Smooth muscle cell of the brain vasculature (primary cell): ENCODE measurements at places on chromosomes 1 and 21.

DNA sequence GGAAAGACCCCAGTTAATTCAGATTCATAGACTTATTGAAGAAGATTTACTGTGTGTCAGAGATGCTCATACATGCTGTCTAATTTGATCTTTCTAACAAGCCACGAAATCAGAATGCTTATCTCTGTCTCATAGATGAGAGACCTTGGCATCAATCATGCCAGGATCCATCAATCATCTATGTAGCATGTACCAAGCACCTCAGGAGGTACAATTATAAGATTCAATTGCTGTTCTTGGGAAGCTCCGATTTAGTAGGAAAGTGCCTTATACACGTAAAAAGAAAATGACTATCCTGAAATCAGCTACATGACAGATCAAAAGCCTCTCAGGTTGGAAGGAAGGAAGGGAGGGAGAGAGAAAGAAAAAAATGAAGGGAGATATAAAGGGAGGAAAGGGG, 18.5 kb upstream of the VTCN1 start:
- no peak for DNase-seq

GRCh38 chr1:114547076-114547475, 34.3 kb downstream of the BCAS2 start:
- no peak for DNase-seq

- no peak for DNase-seq
Observed at GRCh38 chr21:28235169-28235895, 757.3 kb downstream of the LTN1 start.

- DNase-seq, result no peak
Observed at GRCh38 chr1:215132156-215132555, 49.6 kb downstream of the KCNK2 start.

DNA sequence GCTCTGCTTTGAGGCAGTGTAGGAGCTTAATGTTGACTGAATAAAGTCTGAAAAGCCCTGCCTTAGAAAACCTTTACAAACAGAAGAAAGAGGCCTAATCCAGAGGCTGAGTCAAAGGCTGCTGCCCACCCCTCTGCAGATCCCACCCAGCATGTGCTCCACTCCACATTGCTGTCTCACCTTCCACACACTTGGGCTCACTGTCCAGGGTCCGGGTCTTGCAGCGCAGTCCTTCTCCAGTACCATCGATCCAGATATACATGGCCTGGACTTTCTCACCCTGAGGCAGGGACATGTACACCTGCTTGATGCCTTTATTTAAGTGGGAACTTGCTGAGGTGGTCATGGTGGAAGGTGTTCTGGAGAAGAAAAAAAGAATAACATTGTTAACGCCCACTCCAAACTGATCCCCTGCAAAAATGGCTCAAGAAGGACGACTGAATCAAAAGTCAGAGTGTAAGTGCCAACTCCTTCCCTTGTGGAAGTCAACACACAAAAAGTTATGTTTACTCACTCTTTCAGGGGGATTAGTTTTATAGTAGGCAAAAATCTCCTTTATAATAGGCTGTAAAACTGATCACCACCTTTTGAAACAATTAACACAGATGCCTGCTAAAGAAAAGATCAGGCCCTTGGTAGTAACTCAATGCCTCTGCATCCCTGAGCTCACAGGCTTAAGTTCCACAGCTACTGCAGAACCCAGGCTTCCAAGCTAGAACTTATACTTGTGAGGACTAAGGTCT, 3.0 kb downstream of the GLUL start:
- no peak for DNase-seq

- DNase-seq, result no peak
Observed at GRCh38 chr1:48230236-48230635, 7.7 kb downstream of the SLC5A9 start.

GRCh38 chr1:44778705-44779576, 3.6 kb downstream of the RPS8 start:
- DNase-seq, result no peak

DNA sequence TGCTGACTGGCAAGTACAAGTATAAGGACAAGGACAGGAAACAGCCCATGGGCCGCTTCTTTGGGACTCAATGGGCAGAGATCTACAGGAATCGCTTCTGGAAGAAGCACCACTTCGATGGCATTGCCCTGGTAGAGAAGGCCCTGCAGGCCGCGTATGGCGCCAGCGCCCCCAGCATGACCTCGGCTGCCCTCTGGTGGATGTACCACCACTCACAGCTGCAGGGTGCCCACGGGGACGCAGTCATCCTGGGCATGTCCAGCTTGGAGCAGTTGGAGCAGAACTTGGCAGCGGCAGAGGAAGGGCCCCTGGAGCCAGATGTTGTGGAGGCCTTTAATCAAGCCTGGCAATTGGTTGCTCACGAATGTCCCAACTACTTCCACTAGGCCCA, 32.0 kb downstream of the SLC16A1 start:
- no peak for DNase-seq

- DNase-seq, result no peak
Observed at GRCh38 chr1:3529099-3529729, 74.7 kb downstream of the ARHGEF16 start.

DNA sequence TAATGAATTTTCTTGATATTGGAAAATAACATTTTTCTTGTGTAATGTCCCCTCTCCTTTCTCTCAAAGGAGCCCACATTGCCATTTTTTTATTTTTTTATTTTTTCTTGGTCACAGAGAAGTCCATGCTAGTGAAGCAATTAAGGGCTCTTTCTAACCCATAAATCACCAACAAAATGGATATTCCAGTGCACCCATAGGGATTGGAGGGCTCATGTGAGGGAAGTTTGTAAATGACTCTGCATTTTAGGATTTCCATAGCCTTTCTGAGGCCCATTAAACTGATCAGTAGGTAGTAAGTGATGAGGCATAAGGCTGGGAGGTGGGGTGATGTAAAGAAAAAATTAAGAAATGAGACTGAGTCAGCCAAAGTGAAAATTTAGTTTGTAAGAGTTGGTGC, 55.9 kb upstream of the JAK1 start:
- DNase-seq, result no peak

GRCh38 chr1:218421531-218421930, 76.4 kb downstream of the TGFB2 start:
- DNase-seq, result no peak

GRCh38 chr1:37169743-37170275, 135.5 kb upstream of the GRIK3 start:
- no peak for DNase-seq

- no peak for DNase-seq
Observed at GRCh38 chr1:40701684-40702083, 10.2 kb downstream of the NFYC start.

DNA sequence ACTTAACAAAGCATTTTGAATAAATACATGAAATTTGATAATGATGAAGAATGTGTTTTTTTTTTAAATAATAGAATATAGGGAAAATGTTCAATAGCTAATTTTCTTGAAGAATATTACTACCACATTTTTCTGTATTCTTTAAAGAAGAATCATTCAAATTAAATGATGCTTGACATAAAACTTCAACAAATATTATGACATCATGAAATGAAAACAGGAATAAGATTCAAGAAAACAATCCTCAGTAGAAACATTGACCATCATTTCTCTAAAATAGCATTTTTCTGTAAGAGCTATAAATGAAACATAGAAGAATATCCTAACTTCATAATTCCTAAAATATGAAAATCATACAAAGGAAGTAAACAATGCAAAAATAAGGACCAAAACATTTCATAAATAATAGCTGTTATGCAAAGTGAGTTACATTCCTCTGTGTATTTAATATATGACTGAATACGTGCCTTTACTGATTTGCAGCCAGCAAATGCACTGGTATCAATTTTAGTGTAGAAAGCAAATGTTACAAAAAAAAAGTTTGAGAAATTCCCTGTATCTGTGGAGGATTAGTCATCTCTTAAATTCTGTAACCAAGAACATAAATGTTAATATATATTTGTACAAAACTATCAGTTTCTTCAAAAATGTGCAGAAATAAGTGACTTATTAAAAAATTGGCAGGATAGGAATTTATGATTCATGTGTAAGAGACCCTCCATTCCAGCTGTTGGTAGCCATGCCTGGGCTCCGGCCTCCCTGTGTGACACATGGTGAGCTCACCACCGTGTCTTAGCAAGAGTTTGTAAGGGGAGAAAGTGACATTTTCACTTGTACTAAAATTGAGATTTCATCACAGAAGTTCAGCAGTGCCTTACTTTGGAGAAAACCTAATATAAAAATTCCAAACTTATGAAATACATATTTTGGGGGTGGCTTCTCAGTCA, 15.0 kb upstream of the PTPN14 start:
- no peak for DNase-seq

DNA sequence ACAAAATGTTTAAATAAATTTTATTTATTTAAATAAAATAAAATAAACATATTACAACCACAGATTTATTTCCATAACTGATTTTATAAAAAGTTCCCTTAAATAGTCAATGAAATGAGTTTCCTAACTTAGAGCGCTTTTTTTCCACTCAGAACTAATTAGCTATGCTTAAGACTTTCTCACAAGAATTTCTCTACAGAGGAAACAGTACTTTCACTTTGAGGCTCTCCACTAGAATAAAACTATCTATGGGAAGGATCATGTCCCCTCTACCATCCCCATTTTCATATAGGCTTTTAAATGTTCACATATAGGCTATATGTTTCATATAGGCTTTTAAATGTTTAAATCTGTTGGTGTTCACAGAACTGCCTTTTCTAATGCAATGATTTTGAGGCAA, 40.0 kb upstream of the DPH5 start:
- DNase-seq, result no peak

DNA sequence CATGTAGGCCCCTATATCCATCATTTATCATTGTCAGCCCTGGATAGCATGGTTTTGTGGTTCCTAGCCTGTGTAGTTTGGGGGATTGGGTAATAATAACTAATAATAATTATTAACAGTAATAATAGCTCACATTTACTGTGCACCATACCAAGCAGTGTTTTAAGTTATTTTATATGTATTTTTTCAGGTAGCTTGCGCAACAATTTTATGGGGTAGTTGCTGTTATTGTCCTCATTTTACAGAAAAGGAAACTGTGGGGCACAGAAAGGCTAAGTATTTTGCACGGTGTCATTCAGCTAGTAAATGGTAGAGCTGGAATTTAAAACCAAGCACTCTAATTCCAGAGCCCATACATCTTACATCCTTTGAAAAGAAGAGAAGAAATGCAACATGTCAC, 179.8 kb downstream of the HS2ST1 start:
- DNase-seq, result no peak

- no peak for DNase-seq
Observed at GRCh38 chr1:229260297-229260696, 10.6 kb upstream of the RAB4A start.

DNA sequence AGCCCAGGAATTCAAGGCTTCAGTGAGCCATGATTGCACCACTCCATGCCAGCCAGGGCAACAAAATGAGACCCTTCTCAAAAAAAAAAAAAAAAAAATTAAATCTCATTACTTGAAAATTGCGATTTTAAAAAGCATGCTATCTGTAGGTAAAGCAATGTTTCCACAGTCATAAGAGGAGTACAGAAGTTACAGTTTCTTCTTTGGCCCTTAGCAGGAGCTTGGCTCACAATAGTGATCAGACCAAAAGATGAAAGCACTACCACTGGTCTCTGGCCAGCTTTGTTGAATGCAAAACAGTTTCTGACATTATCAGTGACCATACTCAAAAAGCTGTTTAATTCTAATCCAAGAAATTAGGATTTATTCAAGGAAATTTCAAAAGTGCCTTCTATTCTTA, 31.2 kb downstream of the VAV3 start:
- DNase-seq, result no peak

DNA sequence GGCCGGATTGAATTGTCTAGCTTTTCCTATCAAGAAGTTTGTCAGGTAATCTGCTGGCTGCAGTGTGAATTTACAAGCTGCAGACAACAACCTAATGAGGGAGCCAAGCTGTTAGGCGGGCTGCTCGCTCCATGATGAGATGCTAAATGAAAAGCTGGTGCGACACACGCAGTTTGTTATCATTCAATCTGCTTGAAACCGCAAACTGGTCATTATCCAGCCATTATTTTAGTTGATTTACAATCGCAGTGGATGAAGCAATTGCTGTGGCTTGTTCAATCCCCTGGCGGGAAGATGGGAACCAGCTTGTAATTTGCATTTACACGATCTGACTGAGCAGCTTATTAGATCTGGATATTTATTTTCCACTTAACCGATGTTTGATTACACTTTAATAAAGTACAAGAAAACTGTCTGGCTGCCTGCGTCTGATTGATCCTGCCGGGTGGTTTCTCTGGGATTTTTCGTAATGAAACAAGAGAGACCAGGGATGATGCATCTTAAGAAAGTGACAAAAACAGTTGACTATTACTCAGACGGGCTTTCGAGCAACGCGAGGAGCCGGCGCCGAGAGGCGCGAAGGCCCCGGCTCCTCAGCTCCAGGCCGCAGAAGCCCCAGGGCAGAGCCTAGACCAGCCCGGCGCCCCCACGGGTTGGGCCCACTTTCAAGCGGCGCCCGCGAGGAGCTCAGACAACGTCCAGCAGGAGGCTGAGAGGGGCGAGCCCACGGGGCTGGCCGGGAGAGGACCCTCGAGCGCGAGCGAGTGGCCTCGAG, 118.0 kb upstream of the BARHL2 start:
- no peak for DNase-seq

GRCh38 chr1:3366126-3367051, 88.1 kb upstream of the ARHGEF16 start:
- DNase-seq, result peak; percentile 47

GRCh38 chr1:59752556-59753414, 62.0 kb upstream of the HOOK1 start:
- DNase-seq, result no peak

GRCh38 chr1:149849111-149849946, 50.0 kb upstream of the BOLA1 start:
- DNase-seq, result no peak

DNA sequence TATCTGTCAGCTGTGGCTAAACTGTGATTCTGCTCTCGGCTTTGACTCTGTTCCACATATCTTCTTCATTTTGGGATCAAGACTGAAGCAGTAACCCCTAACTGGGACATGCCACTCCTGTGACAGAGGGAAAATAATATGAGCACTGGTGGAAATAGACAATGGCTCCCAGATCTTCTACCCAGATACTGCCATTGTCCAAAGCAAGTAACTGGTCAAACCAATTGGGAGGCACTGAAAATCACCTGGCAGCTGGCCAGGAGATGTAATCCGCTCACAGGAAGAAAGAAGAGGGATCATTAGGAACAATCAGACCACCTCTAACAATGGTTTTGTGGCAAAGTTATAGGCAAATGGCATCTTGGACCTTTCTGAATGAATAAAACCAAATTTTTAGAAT, 10.7 kb downstream of the SNX7 start:
- no peak for DNase-seq

DNA sequence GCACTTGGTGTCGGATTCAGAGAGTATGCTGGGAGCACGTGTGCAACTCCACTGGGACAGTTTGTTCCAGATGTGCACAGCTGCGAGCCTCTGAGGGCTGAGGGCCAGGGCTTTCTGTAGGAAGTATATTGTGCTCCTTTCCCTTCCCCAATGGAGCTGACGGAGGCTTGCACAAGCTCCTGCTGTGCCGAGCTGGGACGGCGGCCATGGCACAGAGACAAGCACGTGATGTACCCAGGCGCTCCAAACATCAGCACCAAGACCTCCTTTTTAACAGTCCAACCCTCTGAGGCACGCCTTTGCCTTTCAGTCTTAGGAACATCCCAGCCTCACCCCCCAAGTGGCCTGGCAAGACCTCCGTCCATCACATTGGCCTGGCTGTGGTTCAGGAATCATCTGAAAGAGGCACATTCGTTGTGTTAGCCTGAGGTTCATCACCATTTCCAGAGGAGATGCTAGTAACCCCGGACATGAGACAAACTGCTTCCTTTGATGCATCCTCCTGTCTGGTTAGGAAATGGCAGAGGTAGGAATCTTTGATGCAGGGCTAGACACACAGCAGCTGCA, 339.2 kb upstream of the KAZN start:
- no peak for DNase-seq
